ENCODE measurements at places on chromosomes 5 and 9.

DNA sequence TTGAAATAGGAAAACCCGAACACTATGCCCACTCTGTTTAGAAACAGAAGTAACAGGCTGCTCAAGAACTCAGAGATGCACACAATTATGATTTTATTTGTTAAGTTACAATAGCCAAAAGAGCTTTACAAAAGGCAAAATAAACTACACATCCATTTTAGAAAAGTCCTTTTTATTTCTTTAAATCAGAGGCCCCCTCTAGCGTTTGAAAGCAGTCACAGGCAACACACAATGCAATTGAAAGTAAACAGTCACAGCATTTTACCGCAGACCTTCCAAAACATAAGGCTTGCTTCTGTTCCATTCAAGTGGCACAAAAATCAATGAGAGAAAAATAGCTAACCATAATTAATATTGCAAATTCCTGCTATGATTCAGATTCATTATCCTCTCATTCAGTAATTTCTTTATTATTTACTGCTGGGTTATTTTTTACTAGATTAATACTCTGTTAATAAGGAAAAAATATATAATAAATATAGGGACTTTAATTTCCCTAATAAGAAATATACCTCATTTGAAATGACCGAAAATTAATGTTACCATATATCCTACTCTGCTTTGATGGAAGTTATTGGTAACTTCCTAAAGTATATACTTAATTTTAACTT lies 78.3 kb downstream of the CEP120 start:
- DNase-seq: no peak

GRCh38 chr5:78823196-78823595 lies 161.9 kb downstream of the ARSB start:
- no peak for DNase-seq

- no peak for DNase-seq
Measured at GRCh38 chr9:92780206-92780605, 15.6 kb upstream of the BICD2 start.

GRCh38 chr5:86917117-86917579 lies 299.4 kb downstream of the COX7C start:
- no peak for DNase-seq

- no peak for DNase-seq
Measured at GRCh38 chr9:108117795-108118194, 628.2 kb upstream of the KLF4 start.

DNA sequence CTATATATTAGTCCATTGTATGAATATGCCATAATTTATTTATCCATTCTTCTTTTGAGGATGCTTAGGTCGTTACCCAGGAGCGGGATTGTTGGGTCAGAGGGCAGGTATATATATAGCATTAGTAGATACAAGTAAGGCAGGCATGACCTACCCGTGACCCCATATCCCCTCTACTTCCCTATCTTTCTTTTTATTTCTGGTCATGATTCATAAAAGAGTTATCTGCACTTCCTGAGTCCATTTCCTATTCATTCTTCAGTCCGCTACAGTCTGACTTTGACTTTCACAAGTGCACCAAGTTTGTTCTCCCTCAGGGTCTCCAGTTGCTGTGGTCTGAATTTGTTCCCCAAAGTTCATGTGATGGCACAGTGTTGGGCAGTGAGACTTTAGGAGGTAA lies 6.9 kb downstream of the RHOBTB3 start:
- no peak for DNase-seq

DNA sequence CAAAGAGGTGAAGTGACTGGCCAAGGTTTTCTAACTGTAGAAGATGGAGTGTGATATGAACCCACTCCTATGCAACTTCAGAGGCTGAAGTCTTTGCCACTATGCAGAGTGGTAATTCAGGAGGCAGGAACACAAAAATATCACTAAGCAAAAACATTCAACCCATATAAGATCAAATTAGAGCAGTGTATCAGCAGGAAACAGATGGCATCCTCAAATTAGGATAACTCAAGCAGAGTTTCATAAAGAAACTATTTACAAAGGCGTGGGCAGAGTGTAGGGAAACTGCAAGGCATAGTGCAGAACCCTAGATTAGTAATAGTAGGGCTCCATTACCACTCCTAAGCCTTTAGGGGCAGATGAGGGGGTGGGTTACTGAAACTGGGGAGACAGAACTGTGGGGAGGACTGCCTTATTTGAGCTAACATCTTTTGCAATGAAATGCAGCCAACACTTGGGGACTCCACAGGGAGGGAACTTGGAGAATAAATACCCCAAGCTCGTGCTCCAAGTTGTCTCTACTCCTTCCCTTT lies 72.2 kb downstream of the PTTG1 start:
- DNase-seq: no peak

GRCh38 chr9:124749781-124750180 lies 21.3 kb downstream of the NR6A1 start:
- no peak for DNase-seq

- DNase-seq: no peak
Measured at GRCh38 chr5:33312571-33313549, 127.9 kb upstream of the TARS1 start.

DNA sequence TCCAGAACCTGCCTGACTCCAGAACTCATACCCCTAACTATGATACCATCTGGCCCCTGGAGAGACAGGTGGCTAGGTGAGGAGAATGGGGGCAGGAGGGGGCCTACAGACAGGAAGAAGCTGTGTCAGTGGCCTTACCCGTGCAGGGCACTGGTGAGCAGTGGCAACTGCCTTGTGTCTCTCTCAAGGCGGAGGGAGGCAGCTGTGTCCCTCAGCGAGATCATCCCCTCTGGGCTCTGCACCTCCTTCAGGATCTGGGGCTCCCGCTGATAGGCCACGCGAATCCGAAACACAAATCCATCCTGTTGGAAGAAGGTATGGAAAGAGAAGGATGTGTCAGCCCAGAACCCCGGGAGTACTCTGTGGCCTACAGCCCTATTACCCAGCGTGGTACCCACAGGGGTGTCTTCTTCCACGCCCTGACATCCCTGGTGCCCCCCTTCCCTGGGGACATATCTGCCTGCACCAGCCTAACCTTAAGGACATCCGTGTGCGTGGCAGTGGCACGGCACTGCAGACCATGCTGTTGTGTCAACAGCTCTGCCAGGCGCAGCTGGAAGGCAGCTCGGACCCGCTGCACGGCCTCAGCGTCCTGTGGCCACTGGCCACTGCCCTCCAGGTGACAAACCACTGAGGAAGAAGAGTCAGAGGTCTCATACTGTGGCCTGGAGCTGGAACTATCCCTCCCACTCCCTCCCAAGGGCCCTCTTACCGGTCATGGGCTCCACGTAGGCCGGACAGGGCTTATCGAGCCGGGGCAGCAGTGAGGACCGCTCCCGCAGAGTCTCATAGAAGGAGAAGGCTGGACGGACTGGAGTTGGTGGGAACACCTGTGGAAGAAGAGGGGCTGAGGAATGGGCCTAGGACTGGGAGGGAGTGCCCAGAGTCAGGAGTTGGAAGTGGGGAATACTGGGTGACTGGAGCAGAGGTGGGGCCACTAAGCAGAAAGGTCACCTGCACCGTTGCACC lies 7.8 kb downstream of the NOL6 start:
- no peak for DNase-seq
